GM23248 (cell line): ENCODE measurements at places on chromosomes 2 and 18.

- DNase-seq, result peak; percentile 86
Measured at GRCh38 chr18:55588111-55588869, at the start of gene TCF4. Gene TCF4, minus strand, starts transcription at chr18:55588192. Its CDS starts 1,076 bp downstream, at chr18:55587116.

DNA sequence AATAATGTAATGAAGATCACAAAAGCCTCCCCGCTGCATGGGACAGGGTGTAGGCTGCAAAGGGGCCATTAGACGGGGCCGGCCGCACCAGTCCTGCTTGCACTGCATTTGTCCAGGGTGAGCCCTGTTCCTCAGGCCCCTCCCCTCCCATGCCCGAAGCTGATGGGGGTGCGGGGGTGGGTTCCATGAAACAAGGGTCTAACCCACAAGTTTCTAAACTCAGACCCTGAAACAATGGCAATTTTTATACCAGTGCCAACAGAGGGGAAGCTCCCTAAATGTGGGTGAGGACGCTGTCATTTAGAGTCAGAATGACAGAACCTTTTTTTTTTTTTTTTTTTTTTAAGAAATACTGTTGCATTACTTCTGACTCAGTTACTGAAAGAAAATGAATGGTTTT is 39.7 kb downstream of the HS6ST1 start:
- DNase-seq, result no peak

GRCh38 chr2:197216361-197216979 is 94.1 kb downstream of the ANKRD44 start:
- DNase-seq, result no peak

DNA sequence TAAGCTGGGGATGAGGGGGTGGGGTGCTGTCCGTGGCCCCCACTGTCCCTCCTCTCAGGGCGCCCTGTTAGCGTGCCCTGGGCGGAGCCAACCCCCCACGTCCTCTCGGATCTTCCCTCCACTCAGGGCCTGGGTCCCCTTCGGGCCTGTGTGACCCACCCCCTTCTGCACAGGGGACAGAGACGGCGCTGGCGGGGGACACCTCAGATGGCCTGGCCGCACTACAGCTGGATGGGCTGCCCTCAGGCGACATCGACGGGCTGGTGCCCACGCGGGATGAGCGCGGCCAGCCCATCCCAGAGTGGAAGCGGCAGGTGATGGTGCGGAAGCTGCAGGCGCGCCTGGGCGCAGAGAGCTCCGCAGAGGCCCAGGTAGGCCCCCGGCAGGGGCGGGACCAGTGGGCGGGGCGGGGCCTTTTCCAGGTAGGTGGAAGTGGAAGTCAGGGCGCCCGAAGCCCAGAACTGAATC is 9.9 kb upstream of the KLHL30 start:
- DNase-seq, result no peak

DNA sequence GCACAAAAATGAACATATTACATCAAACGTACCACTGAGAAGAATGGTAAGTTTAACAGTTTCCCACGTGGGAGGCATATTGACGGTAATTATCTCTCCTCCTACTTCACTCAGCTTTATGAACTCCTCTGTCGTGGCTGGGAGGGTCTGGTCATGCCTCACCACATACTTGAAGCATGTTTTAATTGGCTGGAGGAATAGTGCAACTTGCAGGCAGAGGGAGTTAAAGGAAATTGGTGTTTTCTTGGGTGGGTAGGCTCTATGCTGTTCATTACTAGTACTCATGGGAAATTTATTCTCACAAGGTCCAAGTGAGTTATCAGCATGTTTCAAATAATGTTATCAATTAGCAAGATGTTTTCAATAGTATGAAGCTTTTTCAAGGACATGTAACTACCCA is 767.0 kb downstream of the PLCL1 start:
- no peak for DNase-seq

- DNase-seq, result peak; percentile 96
Measured at GRCh38 chr18:63444580-63444979, 22.3 kb upstream of the VPS4B start.

GRCh38 chr18:11037533-11038240 is 111.7 kb downstream of the PIEZO2 start:
- no peak for DNase-seq

DNA sequence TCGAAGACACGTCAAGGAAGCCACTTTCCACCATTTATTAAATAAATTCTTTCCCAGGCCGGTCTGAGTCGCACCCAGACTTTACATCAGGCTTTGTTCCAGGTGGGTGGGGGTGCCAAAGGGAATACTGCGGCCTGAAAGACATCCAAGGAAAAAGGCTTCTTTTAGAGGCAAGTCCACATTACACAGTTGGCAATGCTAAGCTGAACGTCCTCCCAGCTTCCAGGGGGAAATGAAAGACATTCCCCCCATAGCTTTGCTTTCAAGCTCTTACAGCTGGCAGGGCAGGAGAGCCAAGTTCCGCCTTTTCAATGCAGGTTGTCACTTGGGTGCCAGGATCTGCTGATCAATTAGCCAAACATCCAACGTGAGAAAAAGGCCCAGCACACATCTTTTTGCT is 36.5 kb upstream of the PTPN4 start:
- DNase-seq, result no peak

- DNase-seq, result peak; percentile 85
Measured at GRCh38 chr2:18829251-18829902, 240.0 kb upstream of the NT5C1B start.

DNA sequence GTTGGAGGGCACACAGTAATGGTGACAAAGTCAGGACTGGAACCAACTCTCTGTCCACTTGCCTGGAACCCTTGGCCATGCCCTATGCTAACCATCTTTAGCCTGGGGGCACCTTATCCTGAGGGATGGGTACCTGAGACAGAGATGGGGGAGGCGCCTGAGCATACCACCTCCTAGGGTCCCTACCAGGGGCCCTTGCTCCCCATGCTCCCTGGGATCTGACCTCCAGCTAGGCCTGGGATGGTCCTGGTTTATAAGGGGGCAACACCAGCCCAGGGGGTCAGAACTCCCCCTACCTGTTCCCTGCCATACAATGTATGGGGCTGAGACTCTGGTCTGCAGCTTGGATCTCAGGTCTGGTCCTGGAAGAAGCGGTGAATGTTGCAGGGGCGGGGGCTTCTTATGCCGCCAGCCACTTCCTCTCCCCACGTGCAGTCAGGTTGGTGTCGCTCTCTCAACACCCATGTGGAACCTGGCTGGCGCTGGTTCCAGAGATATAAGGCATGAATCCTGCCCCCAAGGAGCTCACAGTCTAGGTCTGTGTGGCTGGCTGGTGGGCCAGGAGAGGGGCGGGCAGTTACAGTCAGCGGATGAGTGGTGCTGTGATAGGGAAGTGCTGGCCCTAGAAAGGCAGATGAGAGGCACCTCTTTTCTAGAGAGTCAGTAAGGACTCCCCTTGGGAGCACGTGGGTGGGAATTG is 3.8 kb upstream of the TOGARAM2 start:
- no peak for DNase-seq

GRCh38 chr2:240819858-240820606 is at the start of gene KIF1A:
Gene KIF1A, minus strand, starts transcription at chr2:240820219. Its CDS starts 22,467 bp downstream, at chr2:240797752.
- no peak for DNase-seq

- peak; percentile 6 for DNase-seq
Measured at GRCh38 chr2:128219891-128220290, 98.8 kb downstream of the HS6ST1 start.

DNA sequence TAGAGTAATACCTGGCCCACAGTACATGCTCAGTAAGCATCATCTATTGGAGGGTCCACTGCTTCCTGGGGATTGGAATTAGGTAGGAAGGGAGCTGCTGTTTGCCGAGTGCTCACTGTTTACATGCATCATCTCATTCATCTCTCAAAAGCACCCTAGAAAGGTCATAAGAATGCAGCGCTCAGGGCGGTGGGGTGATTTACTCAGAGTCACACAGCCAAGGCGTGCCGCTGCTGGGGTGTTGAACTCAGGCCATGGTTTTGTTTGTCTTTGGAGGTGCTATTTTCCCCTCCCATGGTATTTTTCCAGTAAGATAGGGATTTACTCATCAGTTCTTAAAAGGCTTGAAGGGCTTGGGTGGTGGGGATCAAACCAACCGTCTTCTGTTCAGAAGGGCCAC is 227.5 kb downstream of the LDLRAD4 start:
- no peak for DNase-seq

DNA sequence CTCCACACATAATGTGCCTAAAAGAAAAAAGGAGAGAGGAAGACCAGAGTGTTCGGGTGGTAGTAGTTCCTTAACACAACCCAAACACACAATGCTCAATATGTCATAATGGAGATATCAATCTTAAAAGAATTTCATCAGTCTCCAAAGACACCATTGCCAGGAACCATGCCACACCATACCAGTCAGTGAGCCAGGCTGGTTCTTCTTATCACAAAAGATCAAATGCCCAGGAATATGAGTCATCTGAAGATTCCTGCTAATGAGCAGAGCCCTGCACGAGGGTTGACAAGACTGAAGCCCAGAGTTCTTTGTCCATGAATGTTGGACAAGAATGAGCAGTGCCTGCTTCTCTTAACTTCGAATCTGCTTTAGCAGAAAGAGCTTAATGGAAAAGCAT is 262.3 kb downstream of the ZNF516 start:
- peak; percentile 5 for DNase-seq

DNA sequence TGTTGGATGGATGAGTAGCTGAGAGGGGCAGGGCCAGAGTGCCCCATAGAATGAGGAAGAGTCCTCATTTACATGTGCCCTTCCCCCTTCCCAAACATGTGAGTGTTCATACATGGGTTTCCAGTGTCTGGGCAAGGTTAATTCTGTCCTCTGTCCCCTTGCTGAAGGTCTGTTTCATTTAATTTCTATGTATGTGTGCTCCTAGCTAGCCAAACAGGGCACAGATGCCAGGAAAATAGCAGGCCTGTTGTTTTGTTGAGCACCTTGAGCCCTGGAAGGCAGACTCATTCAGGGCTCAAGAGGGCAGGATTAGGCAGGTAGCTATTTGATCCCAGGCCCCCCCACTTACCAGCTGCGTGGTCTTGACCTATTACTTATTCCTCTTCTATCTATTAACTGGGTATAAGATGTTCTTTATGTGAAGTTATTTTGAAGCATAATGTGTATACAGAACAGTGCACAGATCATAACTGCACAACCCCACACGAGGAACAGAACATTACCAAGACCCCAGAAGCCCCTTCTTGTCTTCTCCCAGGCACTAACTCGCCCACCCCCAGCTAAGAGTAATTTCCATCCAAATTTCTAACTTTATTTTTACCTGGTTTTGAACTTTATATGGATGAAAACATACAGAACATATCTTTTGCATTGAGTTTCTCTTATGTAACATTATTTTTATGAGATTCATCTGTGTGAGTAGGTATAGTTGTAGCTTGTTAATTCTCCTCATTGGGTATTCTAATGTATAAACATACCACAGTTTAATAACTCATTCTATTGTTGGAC is 164.3 kb downstream of the RPIA start:
- DNase-seq, result no peak

DNA sequence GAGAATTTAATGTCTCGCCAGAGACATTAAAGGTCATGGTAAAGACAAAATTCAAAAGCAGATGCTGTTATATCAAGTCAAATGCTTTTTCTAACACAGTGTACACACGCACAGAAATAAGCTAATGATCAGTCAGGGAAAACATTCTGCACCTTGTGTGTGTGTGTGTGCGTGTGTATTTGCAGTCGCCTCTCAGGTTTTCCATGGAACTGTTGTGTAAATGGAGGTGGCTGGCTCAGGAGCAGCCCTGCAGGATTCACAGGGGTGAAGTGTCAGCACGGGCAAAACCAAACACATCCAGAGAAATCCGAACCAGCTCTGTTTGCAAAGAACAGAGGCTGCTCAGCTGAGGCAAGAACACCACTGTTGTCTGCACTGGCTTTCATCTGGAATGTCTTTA is 76.2 kb upstream of the YWHAQ start:
- DNase-seq, result no peak

- DNase-seq, result peak; percentile 6
Measured at GRCh38 chr2:130183512-130184373, 1.7 kb downstream of the MZT2B start.

DNA sequence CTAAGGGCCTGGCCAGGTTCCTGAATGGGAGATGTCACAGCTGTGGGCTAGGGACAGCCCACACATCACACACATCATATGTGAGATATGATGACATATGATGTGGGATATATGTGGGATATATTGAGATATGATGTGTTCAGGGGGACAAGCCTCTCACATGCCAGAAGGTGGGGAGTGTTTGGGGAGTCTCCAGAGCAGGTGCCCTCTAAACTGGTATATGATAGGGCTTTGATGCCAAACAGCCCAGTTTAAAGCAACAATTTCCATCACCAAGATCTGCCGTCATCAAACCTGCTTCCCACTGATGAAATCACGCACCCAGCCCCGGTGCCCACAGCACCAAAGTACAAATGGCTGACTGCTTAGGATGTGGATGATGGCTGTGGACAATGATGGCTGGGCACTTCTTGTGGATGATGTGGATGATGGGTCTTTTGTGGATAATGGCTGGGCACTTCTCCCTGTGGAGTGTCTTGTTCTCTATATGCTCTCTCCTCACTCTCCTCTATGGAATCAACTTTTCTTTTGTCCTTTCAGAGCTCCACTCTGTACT is 50.9 kb downstream of the FBLN7 start:
- no peak for DNase-seq

- DNase-seq, result peak; percentile 77
Measured at GRCh38 chr2:97728091-97728731, 14.8 kb downstream of the ZAP70 start.

DNA sequence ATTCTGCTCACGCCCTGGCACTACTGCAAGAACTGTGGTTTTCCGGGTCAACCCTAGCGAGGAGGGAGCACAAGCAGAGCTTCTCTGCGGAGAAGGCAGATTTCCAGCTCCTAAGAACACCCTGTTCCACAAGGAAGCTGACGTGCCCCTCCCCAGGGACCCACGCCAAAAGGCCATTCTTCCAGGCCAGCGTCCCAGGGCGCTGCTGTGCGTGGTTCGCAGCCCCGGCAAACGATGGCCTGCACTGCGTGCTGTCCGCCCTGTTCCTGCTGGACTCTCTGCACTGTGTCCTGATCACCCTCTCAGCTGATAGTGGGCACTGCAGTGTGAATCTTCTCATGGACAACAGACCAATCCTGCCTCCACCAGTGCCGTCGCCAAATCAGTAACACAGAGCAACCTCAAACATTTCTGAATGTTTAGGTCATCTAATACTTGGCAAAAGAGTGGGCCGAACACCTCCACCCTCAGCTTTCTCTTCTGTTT is 49.1 kb downstream of the ADI1 start:
- DNase-seq, result peak; percentile 91

- DNase-seq, result peak; percentile 61
Measured at GRCh38 chr18:40152859-40153258, 1802.2 kb upstream of the PIK3C3 start.

DNA sequence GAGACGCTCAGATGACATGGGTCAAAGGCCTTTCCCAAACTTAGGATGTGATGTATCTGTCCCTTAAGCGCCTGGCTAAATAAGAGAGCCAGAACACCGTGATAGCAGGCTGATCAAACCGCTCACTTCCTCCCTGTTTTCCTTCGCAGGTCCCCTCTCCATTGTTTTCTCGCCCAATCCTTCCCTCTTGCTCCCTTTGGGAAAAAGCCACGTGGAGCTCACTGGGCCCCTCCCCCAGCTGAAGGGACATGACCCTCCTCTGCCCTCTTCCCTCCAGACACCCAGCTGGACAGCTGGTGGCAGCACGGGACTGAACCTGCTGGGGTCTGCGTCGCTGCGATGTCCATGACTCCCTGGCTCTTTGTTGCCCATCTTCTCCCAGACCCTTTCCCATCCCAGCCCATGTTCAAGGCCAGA is 201.7 kb downstream of the TNS1 start:
- DNase-seq, result no peak

- DNase-seq, result no peak
Measured at GRCh38 chr2:222554517-222554916, 101.4 kb downstream of the FARSB start.

GRCh38 chr2:209905691-209906090 is 96.7 kb upstream of the RPE start:
- DNase-seq, result no peak
